NCI-H1417 (cell line): ENCODE measurements at places on chromosomes 5 and 9.

DNA sequence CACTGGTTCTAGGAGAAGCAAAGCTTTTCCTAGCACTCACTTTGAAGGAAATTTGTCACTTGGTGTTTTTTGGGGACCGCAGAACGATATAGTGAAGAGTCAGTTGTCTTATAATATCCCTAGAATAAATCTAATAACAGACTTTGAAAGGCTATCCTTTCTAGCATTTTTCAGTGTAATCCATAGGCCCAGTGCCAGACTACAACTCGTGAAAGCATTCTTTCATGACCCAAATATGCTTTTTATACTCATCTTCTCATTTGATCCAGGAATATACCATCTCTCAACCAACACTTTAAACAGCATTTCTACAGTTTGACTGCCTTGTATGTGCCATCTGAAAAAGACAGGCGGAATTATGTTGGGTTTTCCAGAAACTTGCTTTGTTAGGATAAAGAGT lies 104.0 kb downstream of the ERCC6L2 start:
- no peak for DNase-seq

- DNase-seq: no peak
These were observed 4.1 kb downstream of the PCSK5 start for GRCh38 chr9:75894566-75894965.

DNA sequence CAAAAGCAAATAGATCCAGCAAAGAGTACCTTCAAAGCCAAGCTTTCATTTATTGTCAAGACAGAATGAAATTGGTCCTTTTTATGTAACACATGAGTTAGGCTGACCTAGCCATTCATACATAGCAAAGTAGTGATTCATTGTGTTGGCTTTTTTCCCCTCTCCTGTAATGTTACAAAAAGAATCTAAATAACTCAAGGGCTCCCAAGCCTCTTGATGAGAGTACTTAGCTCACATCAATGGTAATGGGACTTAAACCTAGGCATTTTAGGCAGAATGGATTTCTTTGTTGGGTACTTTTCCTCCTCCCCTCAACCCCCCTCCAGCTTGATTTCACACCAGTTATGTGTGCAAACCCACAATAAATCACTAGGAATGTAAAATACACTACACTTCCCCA lies 123.7 kb downstream of the EBF1 start:
- no peak for DNase-seq

DNA sequence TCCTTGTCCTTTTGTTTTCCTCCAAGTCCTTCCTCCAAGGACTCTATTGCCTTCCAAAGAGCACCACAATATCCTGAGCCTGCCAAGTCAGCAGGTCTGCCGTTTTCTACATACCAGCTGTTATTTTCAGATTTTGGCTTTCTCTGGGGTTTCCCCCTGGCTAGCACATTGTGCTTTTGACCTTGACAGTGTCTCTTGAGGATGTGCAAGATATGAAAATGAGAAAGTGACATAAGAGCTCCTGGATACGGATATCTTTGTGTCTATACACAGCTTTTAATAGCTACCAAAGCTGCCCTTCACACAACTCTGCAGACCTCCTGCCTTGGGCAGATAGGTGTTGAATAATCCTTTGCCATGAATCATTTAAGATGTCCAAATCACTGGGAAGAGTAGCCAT lies 67.0 kb downstream of the HAPLN1 start:
- no peak for DNase-seq

- DNase-seq: no peak
These were observed 2.8 kb downstream of the ALDOB start for GRCh38 chr9:101432740-101433139.

DNA sequence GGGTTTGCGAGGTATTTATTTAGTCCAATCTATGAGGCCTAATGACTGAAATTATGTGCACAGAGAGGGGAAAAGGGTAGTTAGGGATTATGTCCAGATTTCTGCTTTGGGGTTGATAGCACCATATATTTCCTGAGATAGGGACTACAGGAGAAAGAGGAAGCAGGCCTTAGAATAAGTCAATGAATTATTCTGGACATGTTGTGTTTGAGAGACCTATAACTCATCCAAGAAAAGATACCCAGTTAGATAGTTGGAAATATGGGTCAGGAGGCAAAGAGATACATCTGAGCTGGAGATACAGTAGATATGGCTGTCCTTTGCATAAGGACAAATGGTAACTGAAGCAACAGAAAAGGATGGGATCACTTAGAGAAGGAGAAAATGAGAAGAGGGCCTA lies 53.1 kb downstream of the NR3C1 start:
- no peak for DNase-seq

- no peak for DNase-seq
These were observed 8.7 kb upstream of the OR5C1 start for GRCh38 chr9:122780026-122780425.
